ENCODE measurements at places on chromosomes 3 and 15.

- peak; percentile 50 for DNase-seq
These were observed at the start of gene PAK6 for GRCh38 chr15:40238532-40239403. PAK6 (plus strand) TSS chr15:40239063; CDS start chr15:40264786, 25,723 bp downstream.

GRCh38 chr3:100311011-100311410 lies 23.5 kb upstream of the NIT2 start:
- DNase-seq = no peak

- no peak for DNase-seq
These were observed 293.0 kb downstream of the UBE2E2 start for GRCh38 chr3:23496165-23496564.

DNA sequence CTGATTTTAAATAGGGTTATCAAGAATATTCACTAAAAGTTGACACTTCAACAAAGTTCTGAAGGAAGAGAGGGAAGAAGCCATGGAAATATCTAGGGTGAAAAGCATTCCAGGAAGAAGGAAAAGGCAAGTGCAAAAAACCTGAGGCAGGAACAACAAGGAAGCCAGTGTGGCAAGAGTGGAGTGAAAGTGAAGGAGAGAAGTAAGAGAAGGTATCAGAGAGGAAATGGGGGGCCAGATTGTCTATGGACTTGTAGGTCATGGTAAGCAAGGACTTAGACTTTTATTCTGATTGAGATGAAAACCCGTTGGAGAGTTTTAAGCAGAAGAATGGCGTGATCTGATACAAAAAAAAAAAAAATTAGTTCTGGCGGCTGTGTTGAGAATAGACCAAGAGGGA lies 18.5 kb upstream of the ZNF609 start:
- DNase-seq = no peak

- no peak for DNase-seq
These were observed 419.5 kb upstream of the PROK2 start for GRCh38 chr3:72204452-72204851.

Measured in EH (cell line).